ENCODE measurements at places on chromosomes 4 and X.

DNA sequence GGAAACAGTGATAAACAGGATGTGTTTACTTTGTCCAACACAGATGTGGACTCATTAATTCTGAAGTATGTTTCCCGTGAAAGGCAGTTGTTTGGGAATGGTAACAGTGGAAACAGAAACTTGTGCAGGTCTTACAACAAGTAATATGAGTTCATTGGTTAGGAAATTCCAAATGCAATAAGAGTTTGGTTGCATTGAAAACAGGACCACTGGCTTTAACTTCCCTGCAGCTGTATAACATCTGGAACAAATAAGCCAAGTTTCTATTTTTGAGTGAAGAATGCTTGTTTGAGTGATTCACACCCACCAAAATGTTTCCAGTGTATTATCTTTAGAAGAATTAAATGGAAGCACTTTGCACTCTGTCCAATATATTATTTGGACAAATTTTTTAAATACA, 82.4 kb upstream of the BMP3 start:
- DNase-seq, result no peak

DNA sequence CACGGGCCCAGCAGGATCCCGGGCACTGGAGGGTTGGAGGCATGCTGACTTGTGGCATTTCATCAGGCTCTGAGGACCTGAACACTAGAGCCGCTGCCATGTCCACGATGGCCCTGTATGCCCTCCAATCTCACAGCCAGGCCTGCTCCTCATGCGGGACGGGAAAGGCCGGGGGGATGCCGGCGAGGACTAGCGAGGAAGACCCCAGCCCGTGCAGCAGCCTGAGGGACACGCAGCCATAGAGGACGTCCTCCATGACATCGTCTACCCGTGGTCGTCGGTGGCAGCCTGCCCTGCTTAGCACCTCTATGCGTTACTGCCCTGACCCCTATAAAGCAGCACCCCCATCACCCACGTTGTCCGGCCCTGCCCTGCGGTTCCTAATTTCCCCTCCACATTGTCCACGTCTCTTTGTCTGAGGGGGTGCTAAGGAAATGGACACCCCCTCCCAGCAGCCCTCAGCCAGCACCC, 32.6 kb downstream of the HMX1 start:
- DNase-seq, result no peak

- DNase-seq, result no peak
Observed at GRCh38 chr4:71267244-71267643, 71.6 kb upstream of the SLC4A4 start.

GRCh38 chrX:153723351-153724251, 586 bp downstream of the BCAP31 start:
- DNase-seq, result peak; percentile 80

GRCh38 chr4:128571747-128572146, 237.8 kb upstream of the JADE1 start:
- DNase-seq, result no peak

DNA sequence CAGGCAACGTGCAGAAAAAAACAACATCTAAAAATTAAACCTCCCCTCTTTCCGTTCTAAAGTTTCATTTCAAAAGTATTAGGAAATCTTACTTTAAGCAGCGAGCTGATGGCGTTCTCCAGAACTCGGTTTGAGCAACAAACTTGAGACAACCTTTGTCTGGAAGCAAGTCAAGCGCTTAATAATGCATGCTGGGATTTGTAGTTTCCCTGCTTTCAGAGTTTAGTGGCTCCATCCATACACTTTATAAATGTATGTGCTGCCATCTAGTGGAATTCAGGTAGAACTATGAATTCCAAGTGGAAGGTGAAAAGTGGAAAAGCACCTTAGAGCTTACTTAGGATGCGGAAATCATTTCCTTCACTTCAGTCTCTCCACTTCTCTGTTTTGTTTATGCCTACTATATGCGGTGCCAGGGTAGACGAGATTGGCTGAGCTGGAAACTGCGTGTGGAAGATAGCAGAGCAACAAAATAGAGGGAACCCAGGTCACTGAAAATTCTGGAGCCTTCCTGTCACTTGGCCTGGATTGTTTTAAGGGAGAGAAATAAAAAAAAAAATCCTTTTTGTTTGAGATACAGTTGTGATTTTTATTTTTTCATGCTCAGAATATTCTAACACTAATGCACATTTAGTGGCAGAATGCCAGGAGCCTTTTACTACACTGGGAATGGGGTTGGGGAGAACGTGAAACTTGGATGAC, at the start of gene BDH2:
TSS of gene BDH2 (minus strand) at position 144 of the 702 bp plus-strand sequence. CDS start 3,580 bp downstream, outside the sequence.
- peak; percentile 95 for DNase-seq

DNA sequence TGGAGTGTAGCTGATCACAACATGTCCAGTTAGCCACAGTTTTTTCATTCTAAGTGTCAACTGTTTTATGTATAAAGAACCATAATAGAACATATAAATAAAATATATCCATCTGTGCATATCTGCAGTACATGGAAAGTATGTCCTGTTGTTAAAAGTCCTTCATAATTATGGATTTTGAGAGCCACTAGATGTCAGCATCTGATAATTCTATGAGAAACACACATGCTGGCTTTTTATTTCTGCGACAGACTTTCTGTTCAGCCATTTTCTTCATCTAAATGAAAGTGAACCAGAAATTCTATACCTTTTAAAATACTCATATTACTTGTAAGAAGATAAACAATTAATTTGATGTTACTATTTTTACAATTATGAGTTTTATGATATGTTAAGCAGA, 251.5 kb downstream of the GPM6A start:
- peak; percentile 47 for DNase-seq

GRCh38 chrX:127570276-127570675, 481.9 kb downstream of the ACTRT1 start:
- no peak for DNase-seq

DNA sequence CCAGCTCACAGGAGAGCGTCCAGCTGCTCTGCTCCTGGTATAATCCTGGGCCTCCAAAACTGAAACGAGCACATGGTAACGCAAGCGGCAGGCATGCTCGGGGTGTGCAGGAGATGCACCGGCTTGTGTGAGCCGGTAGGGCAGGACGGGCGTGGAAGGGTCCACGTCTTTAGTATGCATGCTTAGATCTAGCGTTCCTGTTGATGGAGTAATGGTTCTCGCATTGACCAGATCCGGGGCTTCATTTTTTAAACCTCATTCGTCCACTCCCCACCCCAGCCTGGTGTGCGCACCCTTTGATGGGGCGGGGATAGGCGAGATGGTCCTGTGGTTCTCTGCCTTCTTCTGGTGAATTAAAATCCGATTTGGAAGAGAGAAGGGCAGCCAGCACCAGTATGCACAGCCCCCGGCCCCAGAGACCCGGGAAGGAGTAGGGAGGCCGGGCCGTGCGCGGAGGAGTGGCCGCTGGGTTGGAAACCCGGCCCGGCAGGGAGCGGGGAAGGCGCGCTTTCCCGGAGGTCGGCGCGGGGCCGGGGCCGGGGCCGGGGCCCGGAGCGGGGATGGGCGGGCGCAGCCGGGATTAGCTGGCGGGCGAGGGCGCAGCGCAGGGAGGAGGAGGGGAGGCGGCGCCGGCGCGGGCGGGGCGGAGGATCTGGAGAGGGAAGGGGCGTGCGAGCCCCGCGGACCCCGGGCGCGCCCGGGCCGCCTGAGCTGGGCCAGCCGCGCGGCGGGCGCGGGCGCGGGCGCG, 39.9 kb downstream of the FAM149A start:
- no peak for DNase-seq

- no peak for DNase-seq
Observed at GRCh38 chrX:79259073-79259689, 108.0 kb downstream of the ITM2A start.

DNA sequence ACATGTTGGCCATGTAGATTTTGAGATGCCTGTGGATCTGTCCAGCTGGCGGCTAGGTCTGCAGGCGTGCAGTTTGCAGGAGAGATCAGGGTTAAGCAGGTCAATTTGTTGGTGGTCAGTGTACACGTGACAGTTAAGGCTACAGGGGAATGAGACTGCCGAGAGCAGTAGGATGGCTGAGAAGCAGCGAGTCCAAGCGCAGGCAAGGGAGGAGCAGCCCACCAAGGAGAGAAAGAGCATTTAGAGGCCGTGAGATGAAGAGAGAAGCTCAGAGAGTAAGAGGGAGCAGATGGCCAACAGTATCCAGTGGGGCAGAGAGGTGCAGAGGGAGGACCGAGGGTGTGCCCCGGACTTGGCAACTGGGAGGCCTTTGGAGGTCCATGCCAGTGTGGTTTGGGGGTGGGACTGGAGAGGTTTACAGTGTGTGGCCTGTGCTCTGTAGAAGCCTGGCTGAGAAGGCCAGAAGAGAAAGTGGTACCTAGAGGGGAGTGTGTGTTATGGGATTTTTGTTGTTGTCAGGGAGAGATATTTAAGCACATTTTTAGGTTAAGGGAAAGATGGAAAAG, 18.4 kb downstream of the SNX25 start:
- DNase-seq, result no peak

GRCh38 chrX:37905436-37906147, 58.2 kb upstream of the DYNLT3 start:
- no peak for DNase-seq

- DNase-seq, result no peak
Observed at GRCh38 chrX:42260854-42261253, 337.5 kb upstream of the CASK start.

GRCh38 chrX:77415161-77415560, 32.0 kb upstream of the FGF16 start:
- DNase-seq, result peak; percentile 43

- DNase-seq, result no peak
Observed at GRCh38 chr4:174561560-174561959, 39.3 kb upstream of the HPGD start.

DNA sequence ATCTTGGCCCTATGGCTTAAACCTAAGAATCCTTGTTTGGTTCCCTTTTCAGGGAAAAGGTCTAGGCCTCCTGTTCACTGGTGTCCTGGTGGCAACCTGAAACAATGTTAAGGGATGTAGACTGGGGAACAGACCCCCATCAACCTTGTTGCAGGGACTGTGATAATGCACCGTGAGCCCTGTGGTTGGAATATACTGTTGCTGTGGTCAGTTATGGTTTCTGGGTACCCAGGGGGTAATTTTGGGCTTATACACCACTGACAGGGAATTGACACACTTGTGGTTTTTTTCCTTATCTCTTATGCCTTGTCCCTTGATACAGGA, 64.0 kb upstream of the WDR1 start:
- no peak for DNase-seq

DNA sequence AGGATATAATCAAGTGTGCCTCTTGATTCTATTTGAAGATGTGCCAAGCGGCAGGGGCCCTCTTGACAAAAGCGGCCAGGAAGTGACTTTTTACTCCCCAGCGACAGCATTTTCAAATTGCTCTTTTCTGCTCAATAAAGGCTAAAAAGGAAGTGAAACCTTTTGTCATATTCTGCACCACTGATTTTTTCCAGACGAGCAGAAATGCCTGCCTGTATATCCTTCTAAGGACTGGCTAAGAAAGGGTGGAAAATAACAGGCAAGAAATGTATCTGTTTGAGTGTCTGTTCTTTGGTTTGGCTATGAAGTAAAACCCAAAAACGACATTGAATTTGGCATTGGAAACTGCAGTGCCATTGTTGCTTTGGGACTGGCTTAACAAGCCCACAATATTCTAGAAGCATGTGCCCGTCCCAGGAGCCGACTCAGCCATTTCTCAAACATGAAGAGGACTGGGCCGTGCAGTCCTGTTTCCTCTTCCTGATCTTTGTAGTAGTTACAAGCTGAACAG, 25.4 kb downstream of the TMSB4X start:
- DNase-seq, result peak; percentile 94

DNA sequence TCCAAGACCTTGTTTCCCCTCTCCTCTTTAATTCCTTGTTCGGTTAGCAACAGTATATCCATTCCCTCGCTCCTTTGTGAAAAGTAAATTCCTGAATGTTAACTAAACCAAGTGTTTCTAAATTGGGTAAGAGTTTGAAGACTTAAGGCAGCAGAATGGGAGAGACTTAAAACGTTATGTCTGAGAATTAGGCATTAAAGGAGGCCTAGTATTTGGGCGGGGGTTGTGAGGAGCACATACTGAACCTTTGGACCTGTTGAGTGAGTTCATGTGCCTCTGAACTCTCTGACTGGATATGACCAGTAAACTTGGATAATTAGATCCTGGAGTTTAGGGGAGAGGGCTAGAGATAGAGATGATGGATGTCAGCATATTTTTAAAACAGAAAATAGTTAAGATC, 1.2 kb downstream of the MSMO1 start:
- peak; percentile 54 for DNase-seq

DNA sequence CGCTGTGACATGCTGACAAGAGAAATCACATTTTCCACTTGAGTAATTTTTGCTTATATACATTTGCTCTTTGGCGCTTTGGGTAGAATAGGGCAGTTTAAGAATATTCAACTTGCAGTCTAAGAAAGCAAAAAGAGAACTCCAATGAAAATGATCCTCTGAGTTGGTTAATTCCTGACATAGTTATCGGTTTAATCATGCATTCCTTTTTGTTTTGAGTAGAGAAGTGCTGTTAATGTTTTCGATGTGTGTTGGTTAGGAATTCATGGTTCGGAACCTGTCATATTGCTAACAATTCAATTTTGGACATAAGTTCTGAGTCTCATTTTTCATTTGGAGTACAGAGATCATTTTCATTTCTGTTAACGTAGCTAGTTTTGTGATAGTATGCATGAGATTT, 700.6 kb upstream of the PITX2 start:
- DNase-seq, result no peak

GRCh38 chrX:48761674-48762471, at the start of gene GLOD5:
Gene GLOD5, plus strand, starts transcription at chrX:48761747. Its CDS starts 44 bp downstream, at chrX:48761791.
- DNase-seq, result peak; percentile 58

DNA sequence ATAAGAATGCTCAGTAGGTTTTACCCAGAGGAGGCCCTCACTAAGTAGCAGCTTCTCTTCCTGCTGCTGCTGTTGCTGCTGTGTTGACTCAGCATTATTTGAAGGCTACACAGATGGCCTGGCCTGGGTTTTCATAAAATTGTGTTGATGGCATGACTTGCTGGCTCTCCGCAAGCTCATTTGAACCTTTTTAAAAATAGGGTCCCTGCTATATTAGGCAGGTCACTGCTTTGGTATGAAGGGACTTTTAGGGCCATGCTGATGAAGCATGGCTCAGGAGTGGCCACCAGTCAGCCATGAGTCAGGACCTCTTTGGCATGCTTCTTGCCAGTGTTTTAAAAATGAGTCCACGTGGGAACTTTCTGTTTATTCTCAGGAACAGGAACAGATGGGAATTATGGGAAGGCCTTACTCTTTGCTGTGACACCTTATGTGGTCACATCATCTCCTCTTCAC, 128.7 kb downstream of the MID1IP1 start:
- no peak for DNase-seq

DNA sequence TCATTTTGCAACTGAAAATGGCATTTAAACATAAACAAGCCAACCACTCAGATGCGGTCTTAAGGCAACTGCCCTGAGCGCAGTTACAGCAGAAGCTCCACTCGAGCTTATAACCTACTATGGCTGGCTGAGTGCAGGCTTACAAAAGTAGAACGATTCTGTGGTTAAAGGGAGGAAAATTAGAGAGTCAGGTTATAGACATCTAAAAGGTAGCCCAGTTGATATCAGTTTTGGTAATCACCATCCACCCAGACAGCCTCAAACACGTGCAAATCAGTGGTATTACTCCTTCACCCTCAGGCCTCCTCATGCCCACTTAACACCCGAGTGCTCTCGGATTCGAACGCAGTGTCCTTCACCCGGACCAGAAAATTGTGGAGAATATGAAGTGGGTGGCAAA, 3.1 kb downstream of the LEF1 start:
- DNase-seq, result no peak

- no peak for DNase-seq
Observed at GRCh38 chrX:77945910-77946545, 23.4 kb downstream of the PGAM4 start.

Measured in Karpas-422 (cell line).